Cardiac septum (tissue), 1 donor: ENCODE measurements at places on chromosomes 4 and X. TPM values are rescaled to one million over a fixed set of nuclear protein-coding genes. Genes with fewer than 3 reads are reported as not detected.

GRCh38 chr4:24876431-24876830 lies 36.4 kb downstream of the CCDC149 start:
- no peak for DNase-seq

SLC7A11 gene
- 0.19 TPM for total RNA-seq

DNA sequence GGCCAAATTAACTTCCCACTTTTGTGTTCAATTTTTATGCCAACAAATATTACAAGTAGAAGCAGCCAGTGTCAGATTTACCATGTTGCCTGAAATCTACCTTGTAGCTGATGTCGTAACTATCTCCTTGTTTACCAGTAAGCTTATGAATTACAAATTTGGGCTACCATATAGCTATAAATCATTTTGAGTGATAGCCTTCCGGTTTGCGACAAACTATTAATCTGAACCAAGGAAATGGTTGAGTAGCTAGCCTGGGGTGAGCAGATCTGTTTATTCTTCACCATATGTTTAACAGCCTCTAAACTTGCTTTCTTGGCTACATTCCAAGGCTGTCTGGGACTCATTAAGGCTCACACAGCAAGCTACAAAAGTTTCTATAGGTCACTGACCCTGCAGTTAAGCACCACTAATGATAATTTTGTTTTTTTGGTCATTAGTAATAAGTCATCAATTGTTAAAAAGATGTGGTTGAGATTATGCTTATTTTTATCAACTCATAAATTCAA lies 218.7 kb upstream of the SPOCK3 start:
- DNase-seq: no peak

- DNase-seq: peak; percentile 63
Observed at GRCh38 chr4:8586671-8587468, 5.7 kb upstream of the CPZ start.

DDX53 gene
- not detected for total RNA-seq
